ENCODE measurements at places on chromosomes 7 and 10.

GRCh38 chr10:66678521-66678920 is 247.3 kb upstream of the LRRTM3 start:
- DNase-seq, result no peak

DNA sequence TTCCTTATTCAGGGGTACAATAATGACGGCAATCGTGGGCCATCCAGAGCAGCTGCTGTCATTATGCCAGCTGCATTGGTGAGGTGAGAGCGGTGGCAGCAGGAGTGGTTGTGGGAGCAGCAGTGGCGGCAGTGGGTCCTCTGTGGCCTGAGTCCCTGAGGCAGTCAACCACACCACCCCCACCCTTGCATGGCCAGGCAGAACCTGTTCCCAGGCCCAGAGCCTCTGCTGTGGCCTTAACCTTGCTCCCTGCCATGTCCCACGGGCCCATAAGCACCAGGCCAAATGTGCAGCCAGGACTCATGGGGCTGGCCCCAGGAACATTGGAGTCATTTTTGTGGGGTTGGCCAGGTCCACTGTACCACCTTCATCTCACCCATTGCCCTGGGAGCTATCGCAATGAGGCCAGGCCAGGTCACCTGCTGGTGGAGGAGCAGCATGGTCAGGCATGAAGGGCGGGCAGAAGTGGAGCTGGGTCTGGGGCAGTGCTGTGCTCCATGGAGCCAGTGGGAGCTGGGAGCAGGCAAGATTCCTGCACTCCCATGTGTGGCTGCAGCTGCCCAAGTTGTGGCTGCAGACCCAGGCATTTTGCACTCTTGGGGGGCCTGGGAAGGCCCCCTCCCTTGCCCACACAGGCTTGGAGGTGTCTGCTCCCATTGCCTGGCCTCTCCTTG is 213.5 kb downstream of the GPR158 start:
- DNase-seq, result no peak

DNA sequence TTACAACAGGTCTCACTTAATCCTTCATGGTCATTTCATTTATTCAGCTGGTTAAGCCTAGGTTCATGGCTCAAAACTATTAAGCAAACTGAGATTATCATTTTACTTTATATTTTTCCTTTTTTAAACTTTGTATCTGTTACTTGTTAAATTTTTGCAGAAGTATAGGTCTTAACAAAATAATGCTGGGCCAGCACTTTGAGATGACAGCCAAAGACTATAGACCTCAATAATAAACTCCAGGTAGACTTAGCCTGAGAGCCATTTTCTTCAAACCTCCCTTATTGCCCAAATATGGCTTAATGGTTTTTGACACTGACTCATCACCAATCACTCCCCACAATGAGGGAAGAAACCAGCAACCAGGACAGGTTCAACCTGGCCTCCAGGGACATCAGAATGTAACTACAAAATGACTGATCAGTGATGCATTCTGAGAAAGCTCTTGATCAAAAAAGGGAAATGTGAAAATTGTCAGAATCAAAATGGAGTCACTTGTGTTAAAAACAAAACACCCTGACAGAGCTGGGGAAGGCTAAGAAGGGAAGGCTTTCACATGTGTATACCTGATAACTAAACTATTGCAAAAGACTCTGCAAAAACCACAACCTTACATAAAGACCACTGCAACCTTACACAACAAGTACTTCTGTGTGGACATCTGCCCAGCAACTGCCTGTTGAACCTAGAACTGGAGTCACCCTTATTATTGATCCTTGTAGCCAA is 2.1 kb upstream of the CCDC126 start:
- DNase-seq, result no peak

GRCh38 chr10:5413012-5413938 is 918 bp downstream of the NET1 start:
- no peak for DNase-seq

GRCh38 chr7:101164071-101164840 is 1.1 kb downstream of the VGF start:
- peak; percentile 46 for DNase-seq

- no peak for DNase-seq
Measured at GRCh38 chr10:77160679-77161078, 476.9 kb downstream of the KCNMA1 start.

DNA sequence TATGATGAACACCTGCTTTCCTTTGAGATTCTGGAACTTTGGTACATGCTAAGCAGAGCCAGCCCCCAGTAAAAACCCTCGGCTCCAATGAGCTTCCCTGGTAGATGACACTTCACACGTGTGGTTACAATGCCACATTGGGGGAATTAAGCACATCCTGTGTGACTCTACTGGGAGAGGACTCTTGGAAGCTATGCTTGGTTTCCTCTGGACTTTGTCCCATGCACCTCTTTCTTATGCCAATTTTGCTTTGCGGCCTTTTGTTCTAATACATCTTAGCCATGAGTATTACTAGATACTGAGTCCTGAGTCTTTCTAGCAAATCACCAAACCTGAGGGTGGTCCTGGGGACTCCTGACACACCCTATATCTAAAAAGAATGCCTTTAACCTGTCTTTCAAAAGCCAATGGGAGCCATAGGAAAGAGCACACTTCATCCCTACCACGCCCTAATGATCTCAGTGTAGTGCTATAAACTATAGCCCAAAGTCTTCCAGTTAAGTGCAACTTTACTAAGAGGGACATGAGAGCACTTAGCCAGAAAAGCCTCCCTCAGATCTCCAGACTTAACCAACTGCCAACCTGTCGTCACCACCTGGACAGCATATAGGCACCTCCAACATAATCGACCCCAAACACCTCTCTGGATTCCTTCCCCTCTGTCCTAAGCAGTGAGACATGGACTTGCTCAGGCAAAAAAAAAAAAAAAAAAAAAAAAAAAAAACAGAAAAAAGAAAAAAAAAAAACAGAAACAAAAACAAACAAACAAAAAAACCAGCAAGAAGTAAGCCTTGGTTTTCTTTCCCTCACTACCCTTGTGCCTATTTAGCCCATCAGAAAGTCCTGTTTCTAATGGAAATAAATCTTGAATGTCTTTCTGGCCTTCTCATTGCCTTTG is 37.4 kb downstream of the CCDC6 start:
- DNase-seq, result no peak

DNA sequence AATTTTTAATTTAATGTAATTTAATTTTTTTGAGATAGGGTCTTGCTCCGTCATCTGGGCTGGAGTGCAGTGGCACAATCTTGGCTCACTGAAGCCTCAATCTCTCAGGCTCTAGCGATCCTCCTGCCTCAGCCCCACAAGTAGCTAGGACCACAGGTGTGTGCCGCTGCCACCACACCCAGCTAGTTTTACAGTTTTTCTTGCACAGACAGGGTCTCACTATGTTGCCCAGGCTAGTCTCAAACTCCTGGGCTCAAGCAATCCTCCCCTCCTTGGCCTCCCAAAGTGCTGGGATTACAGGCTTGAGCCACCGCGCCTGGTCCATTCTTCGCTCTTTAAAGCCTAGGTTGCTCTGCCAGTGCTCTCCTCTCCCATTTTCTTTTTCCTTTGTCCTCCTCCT is 12.9 kb downstream of the CALML3 start:
- no peak for DNase-seq

GRCh38 chr10:97195706-97196222 is 10.0 kb upstream of the SLIT1 start:
- DNase-seq, result no peak

DNA sequence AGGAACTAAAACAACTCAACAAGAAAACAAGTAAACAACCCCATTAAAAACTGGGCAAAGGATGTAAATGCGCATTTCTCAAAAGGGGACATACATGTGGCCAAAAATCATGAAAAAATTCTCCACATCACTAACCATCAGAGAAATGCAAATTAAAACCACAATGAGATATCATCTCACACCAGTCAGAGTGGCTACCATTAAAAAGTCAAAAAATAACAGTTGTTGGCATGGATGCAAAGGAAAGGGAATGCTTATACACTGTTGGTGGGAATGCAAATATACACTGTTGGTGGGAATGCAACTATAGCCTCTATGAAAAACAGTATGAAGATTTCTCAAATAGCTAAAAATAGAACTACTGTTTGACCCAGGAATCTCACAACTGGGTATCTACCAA is 60.0 kb upstream of the LANCL2 start:
- DNase-seq, result no peak

DNA sequence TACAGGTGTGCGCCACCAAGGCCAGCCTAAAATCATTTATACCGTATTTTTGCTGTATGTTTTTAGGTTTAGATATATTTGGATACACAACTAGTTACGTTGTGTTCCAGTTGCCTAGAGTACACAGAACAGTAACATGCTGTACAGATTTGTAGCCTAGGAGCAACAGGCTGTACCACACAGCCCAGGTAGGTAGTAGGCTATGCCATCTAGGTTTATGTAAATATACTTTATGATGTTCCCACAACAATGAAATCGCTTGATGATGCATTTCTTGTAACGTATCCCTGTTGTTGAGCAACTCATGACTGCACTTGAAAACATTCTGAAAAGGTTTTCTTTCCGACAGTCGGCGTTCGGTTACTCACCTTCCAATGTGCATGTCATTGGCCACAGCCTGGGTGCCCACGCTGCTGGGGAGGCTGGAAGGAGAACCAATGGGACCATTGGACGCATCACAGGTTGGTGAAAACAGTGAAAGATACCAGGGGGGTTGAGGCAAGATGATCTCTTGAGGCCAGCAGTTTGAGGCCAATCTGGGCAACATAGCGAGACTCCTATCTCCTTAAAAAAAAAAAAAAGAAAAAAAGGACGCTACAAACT is 7.7 kb downstream of the PNLIP start:
- no peak for DNase-seq

GRCh38 chr7:7176406-7177043 is 5.8 kb upstream of the C1GALT1 start:
- no peak for DNase-seq
